ENCODE measurements at places on chromosomes 11 and 22.

GRCh38 chr11:35414776-35415175 is 4.6 kb downstream of the SLC1A2 start:
- no peak for DNase-seq

DNA sequence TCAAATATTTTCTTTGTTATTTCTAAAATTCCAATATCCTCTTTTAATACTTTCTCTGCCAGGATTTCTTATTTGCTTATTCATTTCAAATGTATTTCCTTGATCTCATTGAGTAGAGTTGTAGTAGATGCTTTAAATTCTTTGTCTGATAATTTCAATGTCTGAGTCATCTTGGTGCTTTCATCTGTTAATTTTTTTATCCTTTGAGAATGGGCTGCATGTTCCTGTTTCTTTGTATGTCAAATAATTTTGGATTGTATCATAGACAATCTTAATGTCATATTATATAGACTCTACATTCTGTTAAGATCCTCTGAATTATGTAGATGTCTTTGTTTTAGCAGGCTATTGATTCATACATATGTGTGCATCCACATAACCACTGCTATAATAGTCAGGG is 57.5 kb downstream of the MYEOV start:
- no peak for DNase-seq

DNA sequence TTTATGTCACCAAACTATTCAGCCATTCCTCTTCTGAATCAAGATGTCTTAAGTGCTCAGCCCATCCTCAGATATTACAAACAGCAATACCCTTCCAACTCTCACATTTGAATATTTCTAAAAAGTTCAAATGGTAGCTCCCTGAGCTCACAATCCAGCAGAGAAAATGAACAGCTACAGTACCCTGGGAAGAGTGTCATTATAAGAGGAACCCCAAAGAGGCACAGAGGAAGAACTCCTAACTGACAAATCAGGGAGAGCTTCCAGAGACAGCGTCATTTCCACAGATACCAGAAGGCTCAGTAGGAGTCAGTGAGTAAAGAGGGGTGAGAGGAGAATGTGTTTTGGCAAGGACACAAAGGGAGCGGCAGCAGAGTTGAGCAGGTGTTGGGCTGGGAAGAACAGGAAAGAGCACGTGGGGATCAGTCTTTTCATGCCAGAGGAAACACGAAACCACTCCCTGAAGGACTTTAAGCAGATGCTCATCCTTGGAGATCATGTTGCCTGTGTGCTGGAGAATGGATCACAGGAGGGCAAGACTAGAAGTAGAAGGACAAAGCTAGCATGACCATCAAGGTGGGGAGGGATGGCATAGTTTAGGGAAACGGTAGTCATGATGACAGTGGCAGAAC is 4.3 kb downstream of the CLTCL1 start:
- no peak for DNase-seq

- no peak for DNase-seq
Observed at GRCh38 chr11:128596250-128596649, 8.9 kb upstream of the ETS1 start.

DNA sequence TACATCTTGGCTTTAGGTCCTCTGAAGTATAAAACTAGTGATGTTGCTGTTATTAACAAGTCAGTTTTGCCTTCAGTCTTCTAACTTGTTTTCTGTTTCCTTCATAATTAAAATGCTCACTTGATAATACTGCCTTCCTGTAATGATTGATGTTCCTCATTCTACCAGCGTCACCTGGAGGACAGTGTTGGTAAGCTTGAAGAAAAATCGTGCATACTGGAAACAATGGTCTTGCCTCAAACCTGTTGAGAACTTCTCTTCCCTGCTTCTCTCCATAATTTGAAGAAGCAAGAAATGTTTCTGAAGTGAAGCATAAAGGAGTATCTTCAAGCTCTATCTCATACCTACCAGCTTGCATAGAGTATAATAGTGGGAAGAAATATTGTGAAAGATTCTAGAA is 3.0 kb downstream of the YWHAH start:
- no peak for DNase-seq

DNA sequence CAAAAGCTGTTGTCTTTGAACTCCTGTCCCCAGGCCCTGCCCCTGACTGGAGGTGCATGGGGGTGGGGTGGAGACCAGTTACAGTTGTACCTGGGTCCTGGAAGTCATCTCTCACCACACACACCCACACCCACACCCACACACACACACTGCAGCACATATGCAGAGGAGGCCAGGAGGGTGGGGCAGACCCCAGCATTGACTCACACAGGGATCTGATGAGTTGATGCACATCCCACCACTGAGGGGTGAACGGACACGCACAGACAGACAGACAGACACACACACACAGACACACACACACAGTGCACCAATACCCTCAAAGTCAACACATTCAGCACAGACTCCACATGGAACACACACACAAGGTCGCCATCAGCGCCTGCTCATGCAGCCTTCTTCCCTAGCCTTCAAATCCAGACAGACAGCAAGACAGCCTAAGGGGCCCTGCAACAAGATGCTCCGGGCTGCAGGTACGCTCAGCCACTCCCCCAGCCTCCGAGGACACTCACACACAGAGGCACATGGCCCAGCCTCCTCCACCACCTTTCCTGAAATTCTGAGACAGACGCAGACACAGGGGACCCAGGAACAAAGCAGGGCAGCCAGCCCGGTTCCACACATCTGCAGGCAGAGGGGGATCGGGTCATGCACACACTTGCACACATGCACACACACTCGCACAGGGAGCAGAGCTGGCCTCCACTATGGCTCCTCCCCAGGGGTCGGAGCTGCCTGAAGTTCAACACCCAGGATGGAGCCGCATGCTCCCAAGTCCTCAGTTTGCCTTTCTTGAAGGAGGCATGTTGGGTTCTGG is 26.5 kb downstream of the SYT7 start:
- DNase-seq, result no peak

- DNase-seq, result no peak
Observed at GRCh38 chr22:26038365-26038764, 130.9 kb upstream of the SEZ6L start.

DNA sequence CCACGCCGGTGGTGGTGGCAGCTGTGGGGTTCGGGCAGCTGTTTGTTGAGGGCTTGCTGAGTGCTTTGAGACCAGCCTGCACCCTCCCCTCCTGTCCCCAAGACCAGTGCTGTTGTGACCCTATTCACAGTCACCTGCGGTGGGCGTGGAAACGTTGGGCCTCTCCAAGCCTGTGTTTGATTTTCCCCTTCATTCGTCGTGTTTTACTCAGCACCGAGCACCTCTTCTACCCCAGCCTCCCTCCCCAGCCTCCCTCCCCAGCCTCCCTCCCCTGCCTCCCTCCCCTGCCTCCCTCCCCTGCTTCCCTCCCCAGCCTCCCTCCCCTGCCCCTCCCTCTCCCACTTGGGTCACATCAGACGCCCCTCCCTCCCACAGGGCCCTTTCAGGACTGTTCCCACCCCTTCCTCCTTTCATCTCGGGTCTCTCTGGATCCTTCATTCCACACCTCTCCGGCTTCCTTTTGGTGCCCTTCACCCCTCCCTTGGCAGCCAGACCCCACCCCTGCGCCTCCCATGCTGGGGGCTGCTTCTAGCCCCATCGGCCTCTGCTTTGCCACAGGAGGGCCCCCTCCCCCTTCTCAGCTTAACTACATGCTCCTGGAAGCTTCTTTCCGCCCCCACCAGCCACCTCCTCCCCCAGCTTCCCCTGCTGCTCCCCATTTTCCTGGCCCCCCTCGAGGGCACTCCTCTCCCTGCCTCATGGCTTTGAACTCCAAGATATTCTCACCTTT is 14.8 kb downstream of the FRMD8 start:
- no peak for DNase-seq

GRCh38 chr11:69867076-69868005 is 48.1 kb upstream of the FGF3 start:
- DNase-seq, result no peak

- DNase-seq, result no peak
Observed at GRCh38 chr11:131391176-131391575, 20.8 kb downstream of the NTM start.

DNA sequence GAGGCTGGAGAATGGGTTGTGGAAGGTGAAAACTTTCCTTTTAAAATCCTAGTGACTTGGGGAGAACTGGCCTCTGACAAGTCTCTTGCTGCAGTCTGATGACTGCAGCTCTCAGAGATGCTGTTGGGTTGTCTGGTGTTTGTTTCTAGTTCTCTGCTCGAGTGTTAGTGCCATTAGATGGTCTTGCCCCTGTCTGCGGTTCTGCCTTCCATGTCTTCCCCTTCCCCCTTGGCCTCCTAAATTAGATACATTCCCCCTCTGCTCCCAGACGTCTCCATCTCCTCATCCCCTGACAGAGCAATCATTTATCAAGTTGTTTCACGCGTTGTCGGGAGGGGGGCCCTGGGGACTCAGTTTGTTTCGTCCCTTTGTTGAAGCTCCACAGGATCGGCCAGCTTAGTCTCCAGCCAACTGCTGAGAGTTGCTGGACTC is 67.7 kb downstream of the CECR2 start:
- DNase-seq, result no peak

GRCh38 chr11:17828311-17828751 is 93.8 kb downstream of the KCNC1 start:
- DNase-seq, result no peak

GRCh38 chr11:117830072-117830471 is 5.5 kb upstream of the FXYD2 start:
- DNase-seq, result no peak

DNA sequence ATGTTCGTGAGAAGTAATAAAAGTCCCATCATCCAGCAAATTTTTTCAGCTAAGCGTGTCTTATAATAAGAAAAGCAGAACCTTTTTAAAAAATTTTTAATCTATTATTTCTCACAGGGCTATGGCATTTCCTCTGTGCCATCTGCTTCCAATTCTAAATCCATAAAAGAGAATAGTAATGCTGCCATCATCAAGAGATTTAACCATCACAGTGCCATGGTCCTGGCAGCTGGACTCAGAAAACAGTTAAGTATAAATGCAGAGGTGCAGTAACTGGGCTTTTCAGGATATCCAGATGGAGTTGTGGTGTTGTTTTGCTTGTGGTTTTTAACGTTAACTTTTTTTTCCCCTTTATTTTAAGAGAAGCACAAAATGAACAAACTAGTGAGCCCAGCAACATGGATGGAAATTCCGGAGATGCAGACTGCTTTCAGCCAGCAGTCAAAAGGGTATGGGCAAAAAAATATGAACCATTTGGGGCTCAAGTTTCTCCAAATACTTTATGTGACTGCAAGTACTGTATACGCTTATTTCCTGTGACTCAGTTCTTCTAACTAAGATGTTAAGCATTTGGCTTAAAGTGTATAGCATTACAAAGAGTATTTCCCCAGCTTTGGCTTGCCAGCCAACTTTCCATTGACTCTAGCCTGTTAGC is 25.2 kb downstream of the GTF2H1 start:
- DNase-seq, result no peak

DNA sequence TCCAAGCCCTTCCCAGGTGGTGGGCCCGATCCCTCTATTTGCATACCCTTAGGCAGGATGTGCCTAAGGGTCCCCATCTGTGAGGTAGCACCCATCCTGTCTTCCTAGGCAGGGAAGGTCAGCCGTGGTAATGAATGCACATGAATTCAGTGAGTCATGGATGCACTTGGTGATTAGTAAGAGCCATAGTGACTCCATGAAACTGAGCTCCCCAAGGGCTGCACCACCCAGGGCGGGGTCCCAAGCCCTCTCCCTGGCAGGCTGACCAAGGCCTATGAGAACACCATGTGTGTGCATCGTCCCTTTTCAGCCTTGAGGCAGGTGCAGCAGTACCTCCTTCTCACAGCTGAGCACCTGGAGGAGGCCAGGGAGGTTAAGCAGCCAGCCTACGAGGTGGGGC is 15.6 kb upstream of the SUSD2 start:
- no peak for DNase-seq

DNA sequence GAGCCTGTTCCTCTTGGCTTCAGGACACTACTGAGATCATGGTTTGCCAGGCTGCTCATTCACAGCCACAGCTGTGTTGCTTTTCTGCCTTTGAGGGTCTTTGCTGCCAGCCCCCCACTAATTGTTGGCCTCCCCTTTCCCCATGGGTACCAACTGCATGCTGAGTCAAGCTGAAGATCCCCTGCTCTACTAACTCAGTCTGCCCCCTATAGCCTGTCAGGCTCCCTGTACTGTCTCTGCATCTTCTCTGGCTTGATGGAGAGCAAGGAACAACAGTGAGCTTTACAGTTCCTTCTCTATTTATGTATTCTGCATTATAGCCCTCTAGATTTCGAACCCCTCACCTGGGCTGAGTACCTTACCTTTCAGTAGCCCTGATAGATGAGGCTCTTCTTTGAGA is 257.6 kb upstream of the CADM1 start:
- DNase-seq, result no peak

GRCh38 chr11:33885338-33886005 is 6.4 kb downstream of the LMO2 start:
- no peak for DNase-seq

DNA sequence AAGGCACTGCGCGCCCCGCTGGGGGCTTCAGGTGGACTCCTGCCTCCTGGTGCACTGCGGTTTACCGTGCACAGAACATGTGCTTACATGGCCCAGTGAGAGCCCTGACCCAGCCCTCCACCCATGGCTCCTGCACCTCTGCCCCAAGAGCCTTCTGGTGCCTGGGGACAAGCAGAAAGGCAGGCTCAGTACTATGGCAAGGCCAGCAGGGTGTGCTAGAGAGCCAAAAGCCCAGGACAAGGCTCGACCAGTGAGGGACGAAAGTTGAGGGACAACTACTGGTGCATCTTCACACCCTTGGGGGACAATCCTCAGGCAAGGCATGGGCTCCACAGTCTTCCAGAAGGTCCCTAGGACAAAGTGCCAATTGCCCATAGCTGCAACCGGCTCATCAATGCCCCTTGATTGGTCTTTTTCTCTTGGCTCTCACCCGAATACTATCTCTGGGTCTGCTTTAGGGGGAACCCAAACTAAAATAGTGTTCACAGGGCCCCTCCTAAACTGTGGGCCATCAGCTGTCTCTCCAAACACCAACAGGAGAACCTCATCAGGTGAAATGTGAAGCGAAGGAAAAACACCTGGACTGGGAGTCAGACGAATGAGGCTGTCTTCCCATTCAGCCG is 13.5 kb downstream of the PGA5 start:
- DNase-seq, result peak; percentile 87

DNA sequence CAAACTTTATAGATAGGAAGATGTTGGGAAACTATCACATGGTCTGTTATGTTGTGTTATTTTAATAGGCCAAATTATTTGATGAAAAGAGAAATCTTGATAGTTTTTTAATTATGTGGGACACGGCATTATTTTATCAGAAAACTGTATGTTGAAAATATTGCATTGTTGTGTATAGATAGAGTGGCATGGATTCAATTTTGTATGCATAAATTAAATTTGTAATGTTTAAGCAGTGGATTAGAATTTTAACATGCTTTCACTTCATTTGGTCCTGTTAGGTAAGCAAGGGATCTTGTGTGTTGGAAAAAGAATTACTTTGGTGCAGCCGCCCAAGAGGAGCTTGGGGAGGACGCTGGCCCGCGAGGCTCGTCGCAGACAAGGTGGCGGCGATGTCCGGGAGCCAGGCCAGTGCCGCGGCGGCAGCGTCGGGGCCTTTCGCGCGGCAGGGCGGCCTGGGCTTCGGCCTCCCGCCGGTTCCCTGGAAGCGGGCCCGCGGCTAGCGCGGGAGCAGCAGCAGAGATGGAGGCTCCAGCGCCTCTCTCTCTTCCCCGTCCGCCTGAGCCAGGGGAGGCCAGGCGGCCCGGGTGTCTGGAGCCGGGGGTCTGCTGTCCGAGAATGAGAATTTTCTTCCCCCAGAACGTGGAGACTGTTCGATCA is 82.7 kb downstream of the GGT1 start:
- no peak for DNase-seq
